ENCODE measurements at places on chromosomes 6 and 20.

- peak; percentile 100 for DNase-seq
Observed at GRCh38 chr6:31620586-31621319, at the start of gene PRRC2A. Gene PRRC2A, plus strand, starts transcription at chr6:31620715. Its CDS starts 2,075 bp downstream, at chr6:31622790.

GRCh38 chr6:72248621-72249020, 362.3 kb downstream of the RIMS1 start:
- DNase-seq: no peak

GRCh38 chr20:49687595-49688567, 25.8 kb downstream of the B4GALT5 start:
- DNase-seq: no peak

DNA sequence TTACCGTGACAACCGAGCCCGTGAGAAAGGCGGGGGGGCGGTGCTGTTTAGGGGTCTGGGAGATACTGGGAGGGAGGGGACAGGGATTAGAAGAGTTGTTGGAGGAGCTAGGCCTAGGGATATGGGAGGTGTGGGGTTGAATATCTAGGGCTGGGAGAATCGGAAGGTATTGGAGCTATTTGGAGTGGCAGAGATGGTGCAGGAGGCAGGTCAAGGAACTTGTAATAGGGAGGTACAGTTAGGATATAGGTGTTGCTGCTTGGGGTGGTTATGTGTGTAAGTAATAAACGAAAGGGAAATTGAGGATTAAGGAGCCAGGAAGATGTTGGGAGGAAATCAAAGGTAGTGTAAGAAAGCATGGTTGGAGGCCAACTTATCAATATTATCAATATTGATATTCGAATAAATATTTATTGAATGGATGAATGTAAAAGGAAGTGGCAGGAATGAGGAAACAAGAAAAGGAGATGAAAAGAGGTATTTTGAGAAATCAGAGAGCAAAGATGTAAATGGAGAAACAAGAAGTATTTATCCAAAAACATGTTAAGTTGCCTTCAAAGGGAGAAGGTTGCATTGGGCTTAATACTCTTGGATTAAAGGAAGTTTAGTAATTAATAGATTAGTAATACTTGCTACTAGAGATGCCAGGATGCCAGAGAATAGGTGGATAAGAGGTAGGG, 602 bp downstream of the PPP1R11 start:
- no peak for DNase-seq

Measured in NCI-H1930 (cell line).